Placental pericyte (primary cell): ENCODE measurements at places on chromosomes 6 and 20. TPM values are rescaled to one million over a fixed set of nuclear protein-coding genes. Genes with fewer than 3 reads are reported as not detected.

The SNPH gene
- total RNA-seq, result 11.8 and 20.2 TPM in 2 replicates

The C2 gene
- 0.29 and 14.2 TPM in 2 replicates for total RNA-seq

The LGSN gene
- 0.22 TPM in 1 of 2 replicates, not detected in the other for total RNA-seq

The PXDC1 gene
- total RNA-seq, result 65.0 and 86.7 TPM in 2 replicates

The LRRC73 gene
- 0.57 and 0.66 TPM in 2 replicates for total RNA-seq

The COL9A1 gene
- not detected in 2 replicates for total RNA-seq

The PRRT1 gene
- total RNA-seq, result 0.29 and 0.44 TPM in 2 replicates

The NSFL1C gene
- 34.4 and 37.9 TPM in 2 replicates for total RNA-seq

The HAO1 gene
- not detected in 2 replicates for total RNA-seq

The KCNQ5 gene
- total RNA-seq, result 6.0 and 8.1 TPM in 2 replicates

The SCUBE3 gene
- total RNA-seq, result 0.22 and 9.9 TPM in 2 replicates

The CTCFL gene
- total RNA-seq, result under 0.01 TPM in 1 of 2 replicates, not detected in the other

The CFAP61 gene
- total RNA-seq, result not detected in 2 replicates

The MYBL2 gene
- total RNA-seq, result 1.3 and 34.4 TPM in 2 replicates

The SLC12A5 gene
- total RNA-seq, result under 0.01 TPM in 1 of 2 replicates, not detected in the other

The SEL1L2 gene
- not detected in 2 replicates for total RNA-seq

The CYP39A1 gene
- total RNA-seq, result 0.22 and 6.3 TPM in 2 replicates

The MDFI gene
- 0.14 and 0.22 TPM in 2 replicates for total RNA-seq

The POU5F1 gene
- total RNA-seq, result 0.29 TPM in 1 of 2 replicates, not detected in the other

The MOG gene
- not detected in 2 replicates for total RNA-seq

The NOX3 gene
- total RNA-seq, result under 0.01 TPM in 1 of 2 replicates, not detected in the other

The FOXF2 gene
- total RNA-seq, result 3.1 and 4.6 TPM in 2 replicates

The SHLD1 gene
- 0.86 and 2.8 TPM in 2 replicates for total RNA-seq

The UBD gene
- not detected in 2 replicates for total RNA-seq

The HSP90AB1 gene
- total RNA-seq, result 661 and 1,252 TPM in 2 replicates

The KIAA0408 gene
- 0.22 and 1.1 TPM in 2 replicates for total RNA-seq

The TBP gene
- total RNA-seq, result 15.5 and 23.3 TPM in 2 replicates

The BPIFA3 gene
- total RNA-seq, result not detected in 2 replicates

The FOXP4 gene
- total RNA-seq, result 9.9 and 10.1 TPM in 2 replicates

The TFAP2C gene
- 0.44 and 27.3 TPM in 2 replicates for total RNA-seq

The FNDC11 gene
- total RNA-seq, result 0.43 and 0.88 TPM in 2 replicates

The OPRL1 gene
- total RNA-seq, result 0.86 and 0.88 TPM in 2 replicates

The SLCO4A1 gene
- total RNA-seq, result 0.44 and 6.6 TPM in 2 replicates

The OR2W1 gene
- total RNA-seq, result not detected in 2 replicates

The MTG2 gene
- total RNA-seq, result 17.3 and 20.6 TPM in 2 replicates

The TMC2 gene
- not detected in 2 replicates for total RNA-seq

The LTB gene
- total RNA-seq, result not detected in 2 replicates

The ANKRD66 gene
- not detected in 2 replicates for total RNA-seq

The NRM gene
- total RNA-seq, result 2.2 and 7.3 TPM in 2 replicates

The MYLK4 gene
- total RNA-seq, result 0.43 and 0.44 TPM in 2 replicates

The MAP3K4 gene
- 28.0 and 33.4 TPM in 2 replicates for total RNA-seq

The DEFB124 gene
- total RNA-seq, result not detected in 2 replicates

The SYS1 gene
- 47.3 and 51.3 TPM in 2 replicates for total RNA-seq

The HIVEP2 gene
- total RNA-seq, result 25.2 and 38.2 TPM in 2 replicates

The LY6G6F gene
- not detected in 2 replicates for total RNA-seq

The RRAGD gene
- 0.22 and 1.4 TPM in 2 replicates for total RNA-seq

The SYTL3 gene
- total RNA-seq, result 1.5 and 3.1 TPM in 2 replicates

The CAGE1 gene
- 0.14 and 0.22 TPM in 2 replicates for total RNA-seq

The RIN2 gene
- total RNA-seq, result 38.3 and 139 TPM in 2 replicates

The TSHZ2 gene
- total RNA-seq, result under 0.01 and 1.3 TPM in 2 replicates

The RAB44 gene
- total RNA-seq, result under 0.01 TPM in 1 of 2 replicates, not detected in the other
